Activated CD8-positive, alpha-beta T cell treated with anti-CD3 and anti-CD28 coated beads for 36 hours (primary cell): ENCODE measurements at places on chromosomes 5 and 9. TPM values are rescaled to one million over a fixed set of nuclear protein-coding genes. Genes with fewer than 3 reads are reported as not detected.

Gene ANGPTL2
- not detected for total RNA-seq

Gene SLCO6A1
- total RNA-seq = not detected

Gene TMEM8B
- 4.3 TPM for total RNA-seq

Gene ADAMTS6
- total RNA-seq = 1.1 TPM

DNA sequence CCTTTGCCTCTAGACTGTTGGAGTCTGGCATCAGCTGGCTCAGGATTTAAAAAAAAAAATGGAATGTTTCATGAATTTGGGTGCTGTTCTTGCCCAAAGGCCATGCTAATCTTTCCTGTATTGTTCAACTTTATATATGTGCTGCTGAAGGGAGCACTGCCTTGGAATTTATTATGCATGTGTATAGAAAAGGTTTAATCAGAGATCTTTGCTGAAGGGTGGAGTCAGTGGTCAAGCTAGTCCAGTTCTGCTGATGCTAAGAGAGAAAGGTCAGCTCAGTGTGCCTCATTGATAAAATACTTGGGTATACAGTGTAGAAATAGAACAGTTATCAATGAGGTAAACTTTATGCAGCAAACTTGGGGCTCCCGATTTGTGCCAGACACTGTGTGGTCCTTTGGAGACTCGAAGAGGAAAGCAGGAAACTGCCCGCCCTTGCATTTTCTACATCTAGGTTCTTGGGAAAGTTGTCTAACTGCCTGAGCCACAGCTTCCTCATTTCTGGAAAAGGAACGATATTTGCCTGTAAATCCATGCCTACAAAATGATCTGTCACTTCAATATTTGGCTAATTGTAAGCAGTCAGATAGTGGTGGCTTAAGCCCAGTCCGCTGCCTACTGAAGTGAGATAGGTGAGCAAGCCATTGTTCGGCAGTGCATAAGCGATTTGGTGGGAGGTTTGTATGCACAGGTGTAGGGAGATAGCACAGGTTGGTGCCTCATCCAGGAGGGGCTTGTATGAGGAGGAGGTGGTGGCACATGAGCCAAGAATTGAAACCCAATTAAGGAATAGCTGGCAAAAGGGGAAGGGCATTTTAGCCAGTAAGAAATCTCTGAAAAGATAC lies 29.2 kb upstream of the GTF2H2C start:
- H3K27me3 ChIP-seq = peaks cover 3% of the 10 kb centered on the region
- DNase-seq = no peak
- H3K4me3 ChIP-seq = no peak overlapping the region
- no peak overlapping the region for H3K27ac ChIP-seq
- no peaks in the 10 kb centered on the region for H3K36me3 ChIP-seq

DNA sequence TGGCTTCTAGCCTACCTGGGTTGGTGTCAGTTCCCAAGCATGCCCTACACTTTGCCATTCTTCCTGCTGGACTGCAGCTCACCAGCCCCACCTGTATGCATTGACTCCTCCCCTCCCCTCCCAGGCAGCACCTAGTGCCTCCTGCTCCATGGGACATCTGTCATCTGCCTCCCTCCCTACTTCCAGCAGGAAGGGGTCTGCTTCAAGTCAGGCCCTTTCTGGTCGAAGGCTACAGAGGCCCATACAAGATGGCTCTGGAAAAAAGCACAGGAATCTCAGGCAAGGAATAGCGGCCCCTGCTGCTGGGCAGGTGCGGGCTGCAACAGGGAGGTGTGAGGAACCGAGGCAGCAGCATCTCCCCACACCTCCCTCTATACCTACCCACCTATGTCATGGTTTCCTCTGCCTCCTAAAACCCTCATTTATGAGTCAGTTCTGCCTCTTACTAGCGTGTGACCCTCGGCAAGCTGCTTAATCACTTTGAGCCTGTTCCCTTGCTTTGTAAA lies 19.7 kb downstream of the WWC1 start:
- peaks cover 8% of the 10 kb centered on the region for H3K27me3 ChIP-seq
- no peak overlapping the region for H3K27ac ChIP-seq
- H3K36me3 ChIP-seq = no peaks in the 10 kb centered on the region
- no peak for DNase-seq
- H3K4me3 ChIP-seq = no peak overlapping the region
- H3K4me1 ChIP-seq = no peaks in the 10 kb centered on the region

DNA sequence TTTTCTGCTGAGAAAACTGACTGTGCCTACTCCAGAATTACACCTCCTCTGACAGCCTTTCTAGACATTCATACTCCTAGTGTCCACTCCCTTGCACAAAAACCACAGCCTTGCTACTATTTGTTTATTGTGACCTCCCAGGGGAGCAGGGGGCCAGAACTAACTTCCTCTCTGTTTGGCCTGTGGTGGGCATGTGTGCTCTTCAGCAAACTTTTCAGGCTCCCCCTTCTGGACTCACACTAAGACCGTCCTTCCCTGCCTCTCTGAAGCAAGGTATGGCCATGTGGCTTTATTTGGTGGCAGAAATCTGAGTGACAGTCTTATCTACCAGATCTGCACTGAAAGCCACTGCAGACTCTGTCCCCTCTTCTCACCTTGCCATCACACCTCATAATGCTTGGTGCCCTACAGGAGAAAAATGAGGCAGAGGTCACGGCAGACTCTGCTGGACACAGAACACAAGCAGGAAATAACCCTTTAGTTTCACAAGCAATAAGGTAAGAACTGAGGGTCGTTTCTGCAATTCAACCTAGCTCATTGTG lies 28.2 kb downstream of the LIFR start:
- no peaks in the 10 kb centered on the region for H3K36me3 ChIP-seq
- no peaks in the 10 kb centered on the region for H3K4me1 ChIP-seq
- no peak for DNase-seq
- no peak overlapping the region for H3K27ac ChIP-seq

DNA sequence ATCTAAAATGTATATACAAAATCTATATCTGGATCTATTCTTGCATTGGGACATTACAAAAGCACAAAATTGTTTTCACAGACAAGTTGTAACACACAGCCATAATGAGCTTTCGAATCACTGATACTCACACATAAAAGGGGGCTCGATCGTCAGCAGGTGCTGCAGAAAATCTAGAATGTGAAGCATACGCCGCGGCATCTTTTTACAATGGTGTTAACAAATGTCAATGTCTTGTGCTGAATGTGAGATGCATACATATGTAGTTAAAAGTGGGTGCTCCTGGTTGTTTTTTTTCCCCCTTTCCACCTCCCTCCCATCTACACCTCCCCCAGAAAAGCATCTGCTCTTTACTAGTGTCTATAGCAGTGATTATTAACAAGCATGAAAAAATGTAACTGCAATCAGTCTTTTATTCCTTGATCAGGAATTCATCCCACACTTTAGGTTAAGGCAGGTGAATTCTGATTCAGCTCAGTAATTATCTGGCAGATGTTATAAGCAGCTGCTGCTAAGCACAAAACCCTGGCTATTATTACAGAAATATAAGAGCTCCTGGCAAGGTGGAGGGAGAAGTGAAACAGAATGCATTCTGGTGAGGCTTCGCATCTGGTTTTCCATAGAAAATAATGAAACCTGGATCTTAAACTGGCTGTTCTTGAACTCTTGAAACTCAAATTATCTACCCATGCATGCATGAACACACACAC lies 114.1 kb downstream of the MPDZ start:
- no peaks in the 10 kb centered on the region for H3K36me3 ChIP-seq
- no peaks in the 10 kb centered on the region for H3K27me3 ChIP-seq
- no peak overlapping the region for H3K27ac ChIP-seq
- H3K4me1 ChIP-seq = no peaks in the 10 kb centered on the region

DNA sequence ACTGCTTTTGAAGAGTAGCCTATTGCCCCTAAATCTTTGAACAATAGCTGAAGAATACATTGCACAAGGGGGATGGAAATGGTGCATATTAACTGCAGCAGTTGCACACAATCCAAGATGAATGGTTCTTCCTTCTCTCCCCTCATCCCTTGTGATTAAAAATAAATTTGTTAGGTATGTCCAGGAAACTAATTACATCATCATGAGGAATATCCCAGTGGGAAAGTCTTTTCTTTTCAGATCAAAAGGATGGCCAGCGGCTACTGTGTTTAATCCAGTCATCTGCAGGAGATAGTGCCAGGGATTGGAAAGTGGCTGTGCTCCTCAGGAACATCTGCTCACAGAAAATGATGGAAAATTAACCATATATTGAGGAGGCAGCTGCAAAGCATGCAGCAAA lies 508.4 kb upstream of the SEMA6A start:
- H3K36me3 ChIP-seq = no peaks in the 10 kb centered on the region
- H3K4me1 ChIP-seq = no peaks in the 10 kb centered on the region
- no peaks in the 10 kb centered on the region for H3K27me3 ChIP-seq
- no peak overlapping the region for H3K27ac ChIP-seq

DNA sequence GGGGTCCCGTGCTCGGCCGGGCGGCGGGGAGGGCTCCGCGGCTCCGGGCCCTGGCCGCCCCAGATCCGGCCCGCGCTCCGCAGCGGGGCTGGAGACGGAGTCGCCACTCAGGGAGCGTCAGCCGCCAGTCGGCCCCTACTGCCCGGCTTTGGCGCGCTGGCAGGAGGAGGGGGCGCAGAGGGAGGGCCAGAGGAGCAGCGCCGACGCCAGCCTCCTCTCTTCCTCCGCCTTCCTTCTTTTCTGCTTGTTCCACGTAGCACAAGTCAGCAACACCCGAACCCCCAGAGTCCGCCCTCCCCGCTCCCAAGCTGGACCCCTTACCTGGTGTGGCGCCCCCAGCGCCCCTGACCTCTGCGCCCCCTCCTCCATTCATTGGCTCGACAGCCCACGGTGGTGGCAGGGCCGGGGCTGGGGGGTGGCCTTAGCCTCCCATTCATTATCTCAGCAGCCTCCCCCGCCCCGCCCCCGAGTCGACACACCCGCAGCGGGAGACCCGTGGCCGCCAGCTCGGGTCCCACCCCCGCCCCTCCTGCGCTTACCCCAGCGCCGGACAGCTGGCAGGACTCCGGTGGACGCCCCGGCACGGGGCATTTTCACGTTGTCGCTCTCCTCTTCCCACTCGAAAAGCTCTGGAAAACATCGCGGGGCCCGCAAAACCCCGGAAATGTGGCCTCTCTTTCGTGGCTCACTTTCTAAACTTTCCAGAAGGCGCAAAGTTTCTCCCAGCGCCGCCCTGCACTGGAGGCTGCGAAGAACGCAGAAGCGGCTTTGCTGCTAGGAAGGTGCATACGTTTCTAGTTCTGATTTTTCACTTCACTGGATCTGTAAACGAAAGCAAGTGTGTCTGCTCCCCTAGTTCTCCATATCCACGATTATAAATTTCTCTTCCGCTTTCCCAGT lies at the start of gene LPAR1:
LPAR1 (minus strand) TSS at position 140 of the 900 bp plus-strand sequence. CDS start 66,353 bp downstream, outside the sequence.
- DNase-seq = no peak
- H3K36me3 ChIP-seq = no peaks in the 10 kb centered on the region
- no peak within 1 kb of the TSS for H3K27ac ChIP-seq
- peaks cover 10% of the 10 kb centered on the region for H3K4me1 ChIP-seq

DNA sequence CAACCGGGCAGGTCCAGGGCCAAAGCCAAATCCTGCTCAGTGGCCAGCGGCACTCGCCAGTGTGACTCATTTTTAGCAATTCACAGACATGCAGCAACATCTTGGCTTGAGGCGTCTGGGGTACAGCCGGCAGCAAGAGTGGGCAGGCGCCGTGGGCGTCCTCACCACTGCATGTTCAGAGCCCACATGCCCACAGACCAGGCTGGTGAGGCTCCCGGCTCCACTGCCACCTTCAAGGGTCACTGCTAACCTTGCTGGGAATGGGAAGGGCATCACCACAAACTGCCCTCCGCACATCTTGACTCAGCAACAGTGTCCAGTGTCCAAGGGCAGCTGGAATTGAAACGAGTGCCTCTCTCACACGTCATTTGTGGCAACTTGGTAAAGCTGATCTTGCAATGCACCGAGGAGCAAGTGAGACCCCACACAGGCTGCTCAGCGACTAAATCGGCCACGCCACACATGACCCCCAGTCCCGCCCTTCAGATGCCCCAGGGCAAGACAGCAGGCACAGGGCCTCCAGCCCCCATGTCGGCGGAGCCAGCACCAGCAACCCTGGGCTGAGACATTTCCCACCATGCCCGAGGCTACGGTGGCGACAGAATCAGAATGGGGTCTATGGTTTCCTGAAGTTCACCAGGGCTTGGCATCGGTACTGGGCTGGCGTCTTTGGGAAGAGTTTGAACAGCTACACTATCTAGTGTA lies 140.3 kb downstream of the ROR2 start:
- H3K4me1 ChIP-seq = no peaks in the 10 kb centered on the region
- no peak overlapping the region for H3K27ac ChIP-seq
- H3K27me3 ChIP-seq = peaks cover 1% of the 10 kb centered on the region
- no peak for DNase-seq

- no peak overlapping the region for H3K4me3 ChIP-seq
- H3K4me1 ChIP-seq = no peaks in the 10 kb centered on the region
- no peaks in the 10 kb centered on the region for H3K36me3 ChIP-seq
- H3K27ac ChIP-seq = no peak overlapping the region
Observed at GRCh38 chr5:171710451-171711024, 75.1 kb upstream of the SMIM23 start.

GRCh38 chr9:88746029-88746742 lies 211.2 kb downstream of the NXNL2 start:
- H3K4me3 ChIP-seq = no peak overlapping the region
- DNase-seq = no peak
- peaks cover 9% of the 10 kb centered on the region for H3K27me3 ChIP-seq
- H3K36me3 ChIP-seq = no peaks in the 10 kb centered on the region

DNA sequence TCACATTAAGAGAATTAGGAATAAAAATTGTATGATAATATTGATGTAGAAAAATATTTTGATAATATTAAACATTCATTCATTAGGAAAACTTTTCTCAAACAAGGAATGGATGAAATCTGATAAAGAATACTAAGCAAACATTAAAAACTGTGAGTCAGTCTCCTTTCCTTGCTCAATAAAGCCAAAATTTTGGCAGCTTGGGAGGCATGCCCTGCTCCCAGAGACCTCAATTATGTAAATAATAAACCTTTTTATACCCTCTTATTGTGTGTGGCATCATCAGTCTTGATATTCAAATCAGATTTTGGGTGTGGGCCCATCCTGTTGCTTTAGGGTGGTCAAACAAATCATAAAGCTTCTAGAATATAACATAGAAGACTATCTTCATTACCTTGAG lies 36.6 kb upstream of the CCL21 start:
- H3K27ac ChIP-seq = no peak overlapping the region
- DNase-seq = no peak
- H3K36me3 ChIP-seq = no peaks in the 10 kb centered on the region
- peaks cover 30% of the 10 kb centered on the region for H3K27me3 ChIP-seq
- H3K4me3 ChIP-seq = no peak overlapping the region
